ENCODE measurements at places on chromosomes 4 and X.
A peak's percentile ranks its signal among the peaks of the same experiment; 100 is the strongest.

DNA sequence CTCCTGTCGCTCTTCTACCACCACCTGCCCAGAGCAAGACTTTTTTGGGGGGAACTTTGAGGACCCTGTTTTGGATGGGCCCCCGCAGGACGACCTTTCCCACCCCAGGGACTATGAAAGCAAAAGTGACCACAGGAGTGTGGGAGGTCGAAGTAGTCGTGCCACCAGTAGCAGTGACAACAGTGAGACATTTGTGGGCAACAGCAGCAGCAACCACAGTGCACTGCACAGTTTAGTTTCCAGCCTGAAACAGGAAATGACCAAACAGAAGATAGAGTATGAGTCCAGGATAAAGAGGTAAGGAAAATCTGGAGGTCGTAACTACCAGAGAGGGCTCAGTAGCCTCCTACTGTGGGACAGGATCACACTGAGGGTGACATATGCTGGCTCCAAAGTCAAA is 364.5 kb downstream of the MAPK10 start:
- DNase-seq: no peak

DNA sequence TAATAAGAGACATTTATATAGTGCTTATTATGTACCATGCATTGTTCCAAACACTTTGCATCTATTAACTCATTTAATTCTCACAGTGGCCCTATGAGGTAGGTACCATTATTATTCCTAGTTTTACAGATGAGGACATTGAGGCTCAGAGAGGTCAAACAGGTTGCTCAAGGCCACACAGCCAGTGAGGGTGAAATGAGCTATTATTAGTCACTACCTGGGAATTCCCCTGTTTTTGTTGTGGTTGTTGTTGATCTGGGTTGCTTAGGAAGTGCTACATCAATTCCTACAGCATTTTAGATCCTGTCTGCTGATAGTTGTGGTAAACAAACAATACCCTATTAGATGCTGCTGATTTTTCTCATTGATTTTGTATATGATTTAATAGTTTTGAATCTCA is 41.2 kb downstream of the APLN start:
- no peak for DNase-seq

- DNase-seq: peak; percentile 13
Observed at GRCh38 chr4:151675411-151675971, 85.3 kb downstream of the GATB start.

DNA sequence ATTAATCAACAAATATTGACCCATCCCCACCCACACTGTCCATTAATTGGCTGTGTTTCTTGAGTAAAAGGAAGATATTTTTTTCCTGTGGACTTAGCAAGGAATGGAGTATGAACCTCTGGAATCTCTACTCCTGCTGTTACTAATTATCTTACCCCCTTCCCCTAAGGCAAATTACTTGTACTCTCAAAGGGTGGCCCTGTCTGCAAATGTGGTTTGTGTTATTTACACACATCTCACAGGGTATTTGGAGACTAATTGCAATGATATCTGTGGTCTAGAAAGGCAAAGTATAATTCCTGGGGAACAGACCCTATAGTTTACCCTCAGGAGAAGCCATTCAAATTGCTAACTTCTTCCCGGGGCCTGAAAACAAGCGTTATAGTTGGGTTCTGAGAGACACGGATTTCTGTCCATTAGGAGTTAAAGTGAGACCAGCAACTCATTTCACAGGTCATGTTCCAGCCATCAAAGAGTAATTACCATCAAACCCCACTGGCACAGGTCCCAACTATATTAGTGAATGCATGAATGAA is 133.0 kb upstream of the RASGEF1B start:
- DNase-seq: peak; percentile 89

GRCh38 chr4:161657616-161658015 is 506.2 kb downstream of the FSTL5 start:
- no peak for DNase-seq

GRCh38 chrX:35890699-35891098 is 28.8 kb upstream of the CFAP47 start:
- DNase-seq: peak; percentile 34

GRCh38 chr4:151314479-151314878 is 10.9 kb downstream of the SH3D19 start:
- DNase-seq: no peak

GRCh38 chrX:24561121-24561520 is 86.0 kb downstream of the PCYT1B start:
- peak; percentile 6 for DNase-seq

DNA sequence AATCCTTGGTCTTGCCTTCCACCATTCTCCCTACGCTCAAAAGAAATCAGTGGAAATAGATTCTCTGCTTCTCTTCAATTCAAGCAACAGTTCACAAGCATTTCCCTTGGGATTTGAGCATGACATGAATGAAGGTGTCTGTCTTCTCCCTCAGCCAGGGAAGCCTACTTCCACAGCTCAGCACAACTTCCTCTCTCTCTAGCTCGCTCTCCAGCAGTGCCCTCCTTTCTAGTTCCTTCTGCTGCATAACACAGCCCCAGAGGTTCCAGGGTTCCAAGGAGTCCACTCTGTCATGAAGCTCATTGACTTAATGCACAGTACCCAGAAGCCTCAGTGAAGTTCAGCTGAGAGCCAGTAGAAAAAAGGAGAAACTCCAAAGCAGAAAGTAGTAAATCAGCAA is 81.3 kb downstream of the PLS3 start:
- peak; percentile 6 for DNase-seq

DNA sequence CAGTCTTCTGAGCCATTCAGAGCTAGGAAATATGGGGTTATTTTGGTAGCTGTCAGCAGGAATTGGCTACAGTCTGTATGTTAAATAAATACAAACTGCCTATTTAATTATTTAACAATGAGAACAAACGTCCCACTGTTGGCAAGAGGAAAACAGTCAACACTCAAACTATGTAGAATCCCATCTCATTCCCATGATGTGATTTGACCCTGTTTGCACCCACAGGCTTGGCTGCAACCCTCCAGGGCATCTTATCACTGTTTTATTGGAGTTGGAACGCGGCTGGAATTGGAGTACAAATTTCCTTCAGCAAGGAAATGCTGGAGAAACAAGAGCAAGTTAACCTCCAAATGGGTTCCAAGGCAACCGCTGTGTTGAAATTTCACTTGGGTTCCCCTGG is 124.0 kb downstream of the KIT start:
- no peak for DNase-seq

DNA sequence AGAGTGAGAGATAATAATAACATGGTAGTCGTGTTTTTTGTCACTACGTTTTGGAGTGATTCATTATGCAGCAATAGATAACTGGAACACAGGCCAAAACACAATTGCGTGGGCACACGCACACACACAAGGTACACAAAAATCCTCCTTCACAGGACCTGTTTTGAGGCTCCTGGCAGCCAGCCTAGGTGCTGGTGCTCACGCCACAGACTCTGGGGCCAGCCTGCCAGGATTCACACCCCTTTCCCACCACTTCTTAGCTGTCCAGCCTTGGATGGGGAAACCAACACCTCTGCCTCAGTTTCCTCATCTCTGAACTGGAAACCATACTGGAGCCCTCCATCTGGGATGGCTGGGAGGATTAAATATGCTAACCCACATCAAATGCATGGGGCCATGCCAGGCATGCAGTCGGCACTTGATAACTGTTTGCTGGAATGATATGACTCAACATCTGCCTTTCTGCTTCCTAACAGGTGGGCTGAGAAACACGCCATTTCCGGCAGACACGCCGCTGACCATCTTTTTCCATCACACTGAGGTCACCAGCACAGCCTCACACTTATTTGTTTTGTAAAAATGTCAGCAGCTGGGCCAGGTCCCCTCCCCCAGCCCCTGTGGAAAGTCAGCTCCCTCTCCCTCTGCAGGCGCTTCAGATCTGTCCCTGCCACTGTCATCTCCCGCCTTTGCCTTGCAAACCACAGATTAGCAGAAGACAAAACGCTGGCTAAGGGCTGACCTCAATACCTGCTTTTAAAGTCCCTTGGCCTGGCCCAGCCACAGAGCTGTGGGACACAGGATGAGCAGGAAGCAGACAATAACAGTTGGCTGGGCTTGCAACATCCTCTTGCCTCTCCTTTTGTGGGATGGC is 237.5 kb downstream of the BCOR start:
- DNase-seq: peak; percentile 57

- DNase-seq: no peak
Observed at GRCh38 chr4:87849612-87850011, 16.8 kb downstream of the MEPE start.

DNA sequence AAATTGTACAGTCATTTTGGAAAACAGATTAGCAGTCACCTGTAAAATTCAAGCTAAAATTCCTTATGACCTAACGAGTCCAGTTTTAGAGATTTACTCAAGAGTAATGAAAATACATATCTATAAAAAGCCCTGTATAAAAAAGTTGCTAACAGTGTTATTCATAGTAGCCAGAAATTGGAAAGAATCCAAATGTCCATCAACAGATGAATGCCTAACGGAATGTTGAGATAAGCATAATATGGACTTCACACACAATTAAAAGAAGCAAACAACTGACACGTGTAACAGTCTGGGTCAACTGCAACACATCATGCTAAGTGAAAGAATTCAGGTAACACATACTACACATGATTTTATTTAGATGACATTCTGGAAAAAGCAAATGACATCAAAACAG is 584.8 kb upstream of the AGA start:
- DNase-seq: no peak

Measured in NCI-H69 (cell line).